ENCODE measurements at places on chromosomes 7 and 10.
A peak's percentile ranks its signal among the peaks of the same experiment; 100 is the strongest.

- DNase-seq: no peak
Observed at GRCh38 chr10:33494694-33495265, 160.3 kb upstream of the NRP1 start.

- no peak for DNase-seq
Observed at GRCh38 chr7:2272031-2272430, 30.0 kb downstream of the NUDT1 start.

DNA sequence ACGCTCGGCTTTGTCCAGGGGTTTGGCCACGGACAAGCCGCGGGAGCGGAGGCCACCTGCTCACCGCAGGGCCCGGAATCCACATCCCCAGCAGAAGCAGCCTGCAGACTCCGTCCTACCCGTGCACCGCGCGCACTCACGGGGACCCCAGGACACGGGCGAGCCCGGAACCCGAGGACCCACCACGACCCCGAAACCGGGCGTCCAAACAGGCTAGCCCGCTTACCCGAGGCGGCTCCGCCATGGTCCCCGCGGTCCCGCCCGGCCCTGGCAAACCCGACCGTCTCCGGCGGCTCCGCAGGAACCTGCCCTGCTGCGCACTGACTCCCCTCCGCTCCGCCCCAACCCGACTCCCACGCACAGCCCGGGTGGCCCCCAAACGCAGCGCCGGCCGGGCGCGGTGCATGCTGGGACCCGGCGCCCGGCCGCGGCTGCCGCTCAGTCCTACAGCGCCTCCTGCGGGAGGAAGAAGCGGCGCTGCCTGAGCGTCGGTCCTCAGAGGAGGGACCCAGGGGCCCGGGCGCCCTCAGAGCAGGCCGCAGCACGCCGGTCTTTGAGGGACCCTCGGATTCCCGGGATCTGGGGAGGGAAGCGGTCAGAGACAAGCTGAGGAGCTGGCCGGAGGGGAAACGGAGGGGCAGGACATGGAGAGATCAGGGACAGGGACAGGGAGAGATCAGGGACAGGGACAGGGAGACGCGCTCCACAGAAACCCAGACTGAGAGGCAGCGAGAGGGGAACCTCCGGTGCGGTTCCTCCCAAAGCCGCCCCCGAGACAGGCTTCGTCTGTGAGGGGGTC lies at the start of gene ZNF786:
Gene ZNF786, minus strand, starts transcription at position 322 of the 799 bp plus-strand sequence. Its CDS starts 78 bp downstream, at position 244.
- peak; percentile 95 for DNase-seq

- DNase-seq: no peak
Observed at GRCh38 chr7:146791344-146792285, 675.0 kb downstream of the CNTNAP2 start.

DNA sequence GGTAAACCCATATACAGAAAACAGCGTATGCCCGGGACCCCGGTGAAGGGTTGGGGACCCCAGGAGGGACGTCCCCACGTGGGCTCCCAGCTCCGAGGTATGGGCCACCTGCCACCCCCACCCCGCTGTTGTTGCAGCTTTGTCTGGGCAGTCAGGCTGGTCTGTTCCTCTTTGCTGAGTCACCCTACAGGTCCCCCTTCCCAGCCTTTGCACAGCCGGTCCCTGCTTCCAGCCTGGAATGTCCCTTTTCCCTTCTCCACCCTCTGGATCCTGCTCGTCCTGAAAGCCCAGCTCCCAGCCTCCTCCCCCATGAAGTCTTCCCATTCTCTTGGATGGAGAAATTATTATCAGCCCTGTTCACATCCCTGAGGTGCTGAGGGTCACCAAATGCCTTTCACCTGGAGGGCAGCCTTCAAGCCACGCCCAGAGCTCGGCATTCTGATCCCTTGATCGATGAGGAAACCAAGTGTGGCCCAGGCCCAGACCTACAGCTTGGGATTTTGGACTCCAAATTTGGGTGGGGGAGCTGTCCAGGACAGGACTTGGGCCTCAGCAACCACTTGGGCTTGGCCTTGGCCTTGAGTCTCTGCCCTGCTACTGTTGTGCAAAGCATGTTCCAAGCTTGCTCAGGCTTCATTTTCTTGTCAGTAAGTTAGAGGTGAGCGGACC lies 2.6 kb downstream of the CLDN4 start:
- no peak for DNase-seq

DNA sequence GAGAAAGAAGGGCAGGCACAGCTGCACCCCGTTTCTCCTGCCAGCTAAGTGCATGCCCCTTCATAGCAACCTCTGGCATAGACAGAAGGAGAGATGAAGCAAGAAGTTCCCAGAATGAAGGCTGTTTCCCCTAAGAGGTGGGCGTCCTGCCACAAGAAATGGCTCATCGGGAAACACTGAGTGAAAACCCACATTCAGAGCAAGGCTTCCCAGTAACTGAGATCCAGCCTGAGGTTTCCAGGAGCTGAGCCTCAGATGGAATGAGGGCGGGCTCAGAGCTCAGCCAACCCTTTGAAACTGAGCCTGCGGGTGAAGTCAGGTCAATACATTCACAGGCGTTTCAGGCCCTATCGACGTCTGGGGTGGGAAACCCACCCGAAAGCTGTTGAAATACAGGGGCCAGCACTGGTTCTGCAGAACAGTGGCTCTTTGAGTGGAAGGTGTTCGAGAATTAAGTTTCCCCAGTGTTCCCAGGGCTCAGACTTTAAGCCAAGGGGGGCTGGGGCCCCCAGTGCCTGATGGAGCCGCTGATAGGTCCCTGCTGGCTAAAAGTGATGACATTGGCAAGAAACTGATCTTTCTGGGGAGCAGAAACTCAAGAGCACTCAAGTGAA lies 510.2 kb downstream of the RPS24 start:
- DNase-seq: no peak

- DNase-seq: no peak
Observed at GRCh38 chr10:62076891-62077290, 175.4 kb downstream of the ARID5B start.

DNA sequence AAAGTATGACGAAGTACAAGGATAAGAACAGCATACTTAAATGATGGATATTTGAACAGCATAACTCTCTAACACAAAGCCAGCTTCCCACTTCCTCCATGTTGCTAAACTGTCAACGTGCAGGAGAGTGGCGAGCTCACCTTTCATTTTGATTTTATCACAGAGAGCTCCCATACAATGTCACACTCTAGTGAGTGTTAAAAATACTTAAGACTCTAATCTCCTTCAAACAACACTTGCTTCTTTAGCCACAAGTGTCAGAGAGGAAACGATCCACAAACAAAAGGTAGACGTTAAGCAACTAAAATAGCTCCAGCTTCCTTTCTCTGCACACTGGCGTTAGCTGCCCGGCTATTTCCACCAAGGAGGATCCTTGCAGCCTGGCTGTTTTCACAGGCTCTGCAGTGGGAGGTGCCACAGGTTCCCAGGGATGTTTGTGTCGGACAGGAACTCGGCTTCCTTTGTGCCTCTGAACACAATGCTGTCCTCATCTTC lies 194.6 kb downstream of the COBL start:
- DNase-seq: no peak

DNA sequence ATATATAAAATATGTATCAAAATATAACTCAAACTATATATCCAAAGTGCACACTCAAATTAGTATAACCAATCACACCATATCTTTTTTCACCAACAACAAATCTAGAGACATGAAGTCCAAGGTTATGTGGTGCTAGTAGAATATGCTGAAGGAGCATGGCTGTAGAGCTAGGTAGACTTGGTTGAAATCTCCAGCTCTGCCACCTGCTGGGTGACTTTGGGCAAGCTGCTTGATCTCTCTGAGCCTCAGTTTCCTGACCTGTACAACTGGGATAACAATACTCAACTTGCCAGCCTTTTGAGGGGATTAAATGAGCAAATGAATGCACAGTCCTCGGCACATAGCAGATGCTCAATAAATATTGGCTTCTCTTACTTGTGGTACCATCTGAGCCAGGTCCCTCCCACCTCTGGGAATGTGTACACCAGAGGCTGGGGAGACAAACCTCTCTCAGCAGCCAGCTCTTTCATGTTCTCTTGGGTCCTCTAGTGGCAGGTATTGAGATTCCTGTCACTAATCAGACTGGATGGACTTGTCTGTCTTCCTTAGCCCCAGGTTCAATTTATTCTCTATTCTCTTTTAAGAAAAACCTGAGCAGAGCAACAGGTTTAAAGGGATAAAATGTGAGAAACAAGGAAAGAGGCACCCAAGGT lies 94.3 kb upstream of the PDE1C start:
- no peak for DNase-seq

- peak; percentile 25 for DNase-seq
Observed at GRCh38 chr7:104272767-104273384, 55.5 kb upstream of the LHFPL3 start.

DNA sequence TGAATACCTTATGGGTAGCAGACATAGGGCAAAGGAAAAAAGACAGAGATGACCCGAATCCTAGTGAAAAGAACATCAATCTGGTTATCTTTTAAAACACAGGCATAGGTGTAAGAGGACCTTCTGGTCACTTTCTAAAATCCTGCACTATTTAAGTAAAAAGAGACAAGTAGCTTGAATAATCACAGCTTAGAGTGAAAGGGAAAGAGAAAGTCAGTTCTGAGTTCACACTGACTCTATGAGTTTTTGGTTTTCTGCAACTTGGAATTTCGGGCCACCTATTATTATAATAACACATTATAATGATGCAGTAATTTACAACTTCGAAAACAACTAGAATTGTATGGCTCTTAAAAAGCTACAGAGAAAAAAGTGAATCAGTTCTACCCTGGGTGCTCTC lies 247.8 kb downstream of the DOCK4 start:
- no peak for DNase-seq

GRCh38 chr7:6443372-6443941 lies 4.3 kb downstream of the DAGLB start:
- no peak for DNase-seq

- DNase-seq: no peak
Observed at GRCh38 chr7:156897673-156898072, 4.7 kb upstream of the LMBR1 start.

DNA sequence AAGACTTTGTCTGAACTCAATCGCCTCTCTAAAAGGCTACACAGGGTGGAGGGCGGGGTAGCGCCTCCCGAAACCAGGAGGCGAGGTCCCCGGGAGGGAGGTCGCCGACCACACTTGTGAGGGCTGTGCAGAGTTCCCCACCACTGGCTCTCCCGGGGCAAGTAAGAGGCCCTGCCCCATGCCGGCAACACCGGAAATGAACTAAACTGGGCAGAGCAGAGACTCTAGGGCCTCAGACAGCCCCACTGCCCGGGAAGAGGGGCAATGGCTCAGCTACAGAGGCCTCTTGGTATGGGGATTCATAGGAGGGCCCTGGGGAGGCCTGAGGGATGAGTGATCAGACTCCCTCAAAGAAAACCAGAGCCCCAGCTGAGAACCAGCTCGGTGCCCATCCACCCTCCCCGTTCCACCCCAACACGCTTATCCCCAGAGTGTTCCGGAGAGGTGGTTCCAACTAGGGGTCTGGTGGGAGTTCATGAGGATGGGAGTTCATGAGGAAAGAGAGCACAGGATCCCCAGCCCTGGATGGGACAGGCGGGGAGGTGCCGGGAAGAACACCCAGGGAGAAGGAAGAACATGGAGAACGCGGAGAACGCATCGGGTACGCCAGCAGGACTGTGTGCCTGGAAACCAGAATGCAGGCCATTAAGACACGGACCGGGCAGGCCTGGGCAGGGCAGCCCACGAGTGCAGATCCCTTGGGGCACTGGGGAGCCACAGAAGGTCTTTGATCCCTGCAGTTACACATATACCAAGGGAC lies 89.4 kb upstream of the MYL10 start:
- DNase-seq: no peak

DNA sequence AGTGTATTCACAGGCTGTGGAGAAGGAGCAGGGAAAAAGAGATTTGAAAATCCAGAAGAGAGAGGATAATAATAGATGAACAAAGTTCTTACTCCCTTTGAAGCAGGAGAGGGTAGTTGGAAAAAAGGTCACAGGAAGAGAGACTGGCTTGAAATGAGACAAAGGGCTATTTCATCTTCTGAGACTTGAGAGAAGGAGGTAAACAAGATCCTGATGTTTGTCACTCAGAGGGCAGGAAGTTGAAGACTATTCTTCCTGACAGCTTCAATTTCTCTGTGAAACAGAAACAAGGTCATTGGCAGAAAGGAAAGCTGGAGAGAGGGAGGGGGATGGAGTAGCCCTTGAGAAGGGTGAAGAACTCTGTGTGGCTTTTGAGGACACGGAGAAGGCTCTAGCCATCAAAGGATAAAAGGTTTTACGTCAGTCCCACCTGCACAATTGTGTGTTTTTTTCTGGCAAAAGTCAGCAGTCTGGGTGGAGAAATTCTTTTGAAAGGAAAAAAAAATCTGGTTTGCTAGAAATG lies 216.1 kb upstream of the STEAP4 start:
- no peak for DNase-seq

- no peak for DNase-seq
Observed at GRCh38 chr10:71806704-71807556, 33.6 kb upstream of the VSIR start.

DNA sequence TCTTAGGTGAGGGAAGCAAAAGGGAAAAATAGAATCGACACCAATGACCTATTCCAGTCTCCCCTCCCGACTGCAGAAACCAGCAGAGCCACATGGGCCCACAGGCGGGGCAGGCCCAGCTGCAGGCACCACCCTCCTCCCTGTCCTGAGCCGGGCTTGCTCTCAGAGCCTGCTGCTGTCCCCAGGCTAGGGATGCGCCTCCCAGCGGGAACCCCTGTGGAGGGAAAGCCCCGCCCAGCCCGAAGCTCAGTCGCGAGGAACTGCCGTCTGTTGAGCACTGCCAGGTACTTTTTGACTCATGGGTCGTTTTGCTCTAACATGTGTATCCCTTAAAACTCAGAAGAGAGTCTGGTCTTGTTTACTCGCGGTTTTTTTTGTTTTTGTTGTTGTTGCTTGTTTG lies 124.5 kb upstream of the RET start:
- DNase-seq: no peak

DNA sequence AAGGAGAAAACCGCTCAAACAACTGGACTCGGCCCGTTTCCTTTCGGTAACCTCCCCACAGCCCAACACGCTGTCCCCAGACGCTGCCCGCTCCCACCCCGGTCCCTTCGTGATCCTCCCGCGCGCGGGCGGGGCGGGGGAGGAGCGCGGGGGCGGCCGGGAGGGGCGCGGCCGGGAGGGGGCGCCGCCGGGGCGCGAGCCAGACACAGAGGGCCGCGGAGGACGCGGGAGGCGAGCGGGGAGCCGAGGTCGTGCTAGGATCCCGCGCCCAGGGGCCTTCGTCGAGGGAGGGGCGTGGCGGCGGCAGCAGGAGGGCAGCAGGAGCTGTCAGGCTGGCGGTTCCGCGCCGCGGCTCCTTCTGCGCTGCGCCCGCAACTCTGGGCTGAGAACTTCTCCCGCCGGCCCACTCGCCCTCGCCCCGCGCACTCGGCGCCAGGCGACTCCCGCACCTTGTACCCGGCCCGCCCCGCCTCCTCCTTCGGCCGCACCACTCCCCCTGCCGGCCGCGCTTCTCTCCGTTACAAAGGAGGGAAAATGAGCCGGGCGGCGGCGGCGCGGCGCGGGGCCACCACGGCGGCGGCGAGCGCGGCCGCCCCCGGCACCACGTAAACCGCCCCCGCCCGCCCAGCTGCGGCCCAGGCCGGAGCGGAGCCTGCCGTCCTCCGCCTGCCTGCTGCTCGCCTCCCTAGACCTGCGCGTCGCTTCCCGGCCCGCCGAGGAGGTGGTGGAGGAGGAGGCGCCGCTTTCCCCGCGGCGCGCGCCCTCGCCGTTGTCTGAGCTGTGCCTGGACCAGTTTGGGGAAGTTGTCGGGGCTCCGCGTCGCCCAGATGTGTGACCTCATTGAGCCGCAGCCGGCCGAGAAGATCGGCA lies at the start of gene CDK14:
Gene CDK14, plus strand, starts transcription at position 521 of the 870 bp plus-strand sequence. Its CDS starts 307 bp downstream, at position 828.
- DNase-seq: peak; percentile 77

- DNase-seq: no peak
Observed at GRCh38 chr10:114239994-114240345, 916 bp downstream of the VWA2 start.
